ENCODE measurements at places on chromosomes 6 and 20. TPM values are rescaled to one million over a fixed set of nuclear protein-coding genes. Genes with fewer than 3 reads are reported as not detected.

Gene EEF1E1
- total RNA-seq: 188 TPM

Gene KIZ
- 46.3 TPM for total RNA-seq

Gene OR2J3
- not detected for total RNA-seq

Gene SIRPG
- not detected for total RNA-seq

Gene MAP7
- total RNA-seq: 0.07 TPM

DNA sequence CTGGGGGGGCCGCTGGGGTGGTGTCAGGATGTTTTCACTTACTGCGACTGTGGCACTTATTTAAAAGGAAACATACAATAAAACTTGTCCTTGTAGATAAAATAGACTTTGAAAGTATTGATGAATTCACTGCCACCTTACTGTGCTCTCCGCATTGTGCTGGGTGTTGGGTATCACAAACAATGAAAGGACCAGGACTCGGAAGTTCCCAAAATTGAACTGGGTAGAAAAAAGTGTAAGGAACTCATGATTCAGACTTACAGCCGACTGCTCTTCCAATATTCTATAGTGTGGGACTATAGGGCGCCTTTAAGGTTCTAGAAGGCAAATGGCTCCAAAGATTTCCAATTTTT lies 32.1 kb upstream of the ID4 start:
- peak overlapping the region; percentile 62 for H3K4me3 ChIP-seq
- no peaks in the 10 kb centered on the region for H3K36me3 ChIP-seq
- no peak for DNase-seq
- peak overlapping the region; percentile 84 for H3K27ac ChIP-seq
- H3K27me3 ChIP-seq: no peaks in the 10 kb centered on the region

GRCh38 chr6:42618105-42618504 lies 54.3 kb downstream of the UBR2 start:
- H3K27me3 ChIP-seq: no peaks in the 10 kb centered on the region
- no peak overlapping the region for H3K27ac ChIP-seq
- no peaks in the 10 kb centered on the region for H3K4me1 ChIP-seq
- peaks cover 6% of the 10 kb centered on the region for H3K36me3 ChIP-seq

DNA sequence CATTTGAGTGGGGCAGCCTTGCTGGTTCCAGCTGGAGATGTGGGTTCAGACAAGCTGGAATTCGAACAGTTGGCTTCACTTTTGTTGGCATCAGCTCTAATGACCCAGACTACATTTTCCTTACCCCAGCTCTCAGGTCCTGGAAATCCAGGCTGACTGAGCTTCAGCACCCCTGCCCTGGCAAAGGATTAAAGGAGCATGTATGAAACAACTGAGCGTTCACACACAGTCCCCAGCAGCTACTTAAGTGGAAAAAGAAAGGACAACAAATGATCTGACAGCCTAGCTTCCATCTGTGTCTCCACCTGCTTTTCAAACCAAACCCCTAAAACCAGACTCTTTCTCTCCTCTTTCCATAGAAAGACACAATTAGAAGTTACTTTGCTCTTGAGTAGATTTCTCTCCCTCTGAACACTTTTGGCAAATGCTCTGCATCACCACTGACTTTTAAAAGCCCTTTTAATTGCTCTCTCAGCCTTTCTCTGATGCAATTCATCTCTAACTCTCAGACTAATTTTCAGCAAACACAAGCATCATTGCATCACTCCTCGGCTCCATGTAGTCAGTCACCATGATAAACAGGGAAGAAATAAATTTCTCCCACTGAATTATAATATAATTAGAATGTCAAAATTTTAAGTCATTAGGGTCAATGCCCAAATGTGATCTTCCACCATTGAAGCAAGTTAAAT lies 28.1 kb downstream of the ROS1 start:
- DNase-seq: no peak
- H3K4me1 ChIP-seq: peaks cover 7% of the 10 kb centered on the region
- no peaks in the 10 kb centered on the region for H3K27me3 ChIP-seq
- no peaks in the 10 kb centered on the region for H3K36me3 ChIP-seq
- H3K27ac ChIP-seq: no peak overlapping the region
- H3K4me3 ChIP-seq: no peak overlapping the region

DNA sequence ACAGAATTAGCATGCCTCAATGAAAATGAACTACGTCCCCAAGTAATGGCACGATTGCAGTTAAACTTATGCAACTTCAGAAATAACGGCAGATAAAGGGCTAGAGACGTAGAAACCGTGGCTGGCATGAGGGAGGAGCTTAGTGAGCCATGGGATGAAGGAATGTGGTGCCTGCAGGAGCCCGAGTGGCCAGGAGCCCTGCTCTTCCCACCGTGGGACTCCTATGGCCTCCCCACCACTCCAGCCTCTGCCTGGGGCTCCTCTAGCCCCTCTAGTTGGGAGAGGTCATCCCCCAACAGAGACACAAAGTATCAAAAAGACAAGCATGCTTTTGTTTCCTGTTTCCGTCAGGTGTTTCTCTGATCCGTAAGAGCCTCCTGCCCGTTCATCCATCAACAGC lies 75.1 kb upstream of the BHLHE23 start:
- H3K36me3 ChIP-seq: no peaks in the 10 kb centered on the region
- peaks cover 24% of the 10 kb centered on the region for H3K27me3 ChIP-seq
- H3K27ac ChIP-seq: no peak overlapping the region
- no peak for DNase-seq
- peaks cover 24% of the 10 kb centered on the region for H3K4me1 ChIP-seq

- DNase-seq: peak; percentile 29
- peak overlapping the region; percentile 29 for H3K4me3 ChIP-seq
- no peak overlapping the region for H3K27ac ChIP-seq
These were observed 75.1 kb downstream of the SLC2A10 start for GRCh38 chr20:46784436-46785127.

GRCh38 chr20:61356196-61356595 lies 104.1 kb downstream of the CDH4 start:
- no peak overlapping the region for H3K4me3 ChIP-seq
- H3K27me3 ChIP-seq: peaks cover 80% of the 10 kb centered on the region
- H3K36me3 ChIP-seq: no peaks in the 10 kb centered on the region
- no peaks in the 10 kb centered on the region for H3K4me1 ChIP-seq

DNA sequence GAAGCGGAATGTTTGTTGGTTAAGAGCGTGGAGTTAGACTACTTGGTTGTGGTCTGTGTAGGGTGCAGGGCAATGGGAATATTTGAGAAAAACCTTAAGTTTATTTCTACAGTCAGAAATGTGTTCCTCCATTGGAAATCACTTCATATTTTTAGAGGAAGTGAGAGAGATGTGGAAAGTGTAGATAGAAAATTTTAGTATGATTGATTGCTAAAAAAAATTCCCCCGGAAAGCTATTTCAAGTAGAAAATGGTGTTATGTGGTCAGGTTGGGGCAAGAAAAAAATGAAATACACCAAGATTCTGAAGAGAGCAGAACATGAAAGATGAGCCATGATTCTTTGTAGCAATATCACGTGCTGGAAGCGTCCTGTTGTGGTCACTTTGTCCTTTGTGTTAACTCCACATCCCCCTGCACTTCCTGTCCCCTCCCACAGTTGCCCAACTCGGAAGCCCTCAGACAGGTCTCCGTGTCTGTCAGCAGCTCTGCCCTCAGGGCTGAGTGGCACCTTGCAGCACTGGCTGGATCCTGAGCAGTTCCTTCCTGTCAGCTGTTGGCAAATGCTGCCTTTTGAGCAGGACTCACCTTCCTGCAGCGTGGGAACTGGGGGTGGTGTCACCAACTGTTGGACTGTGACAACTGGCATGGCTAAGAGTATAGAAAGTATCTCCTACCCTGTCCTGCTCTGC lies 137.5 kb upstream of the SLC24A3 start:
- no peaks in the 10 kb centered on the region for H3K36me3 ChIP-seq
- no peak overlapping the region for H3K4me3 ChIP-seq
- DNase-seq: no peak
- H3K27me3 ChIP-seq: no peaks in the 10 kb centered on the region
- H3K27ac ChIP-seq: no peak overlapping the region

DNA sequence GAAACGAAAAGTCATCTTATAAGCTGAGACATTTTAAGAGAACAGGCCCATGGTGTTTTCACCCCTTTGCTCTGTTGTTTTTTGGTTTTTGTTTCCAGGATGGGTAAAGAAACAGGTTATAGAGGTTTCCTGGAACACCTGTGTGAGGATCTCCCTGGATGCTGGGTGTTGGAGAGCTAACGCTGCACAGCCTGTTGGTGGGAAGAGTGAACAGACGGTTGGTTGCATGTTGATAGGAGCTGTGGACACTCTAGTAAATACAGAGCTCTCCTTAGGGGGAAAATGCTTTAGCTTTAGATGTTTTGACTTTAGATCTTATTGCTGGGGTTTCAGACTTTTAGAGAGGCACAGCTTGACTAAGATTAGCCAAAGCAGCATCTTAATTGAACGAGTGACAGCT lies 235.2 kb downstream of the SOX4 start:
- no peak overlapping the region for H3K27ac ChIP-seq
- H3K36me3 ChIP-seq: no peaks in the 10 kb centered on the region
- H3K27me3 ChIP-seq: no peaks in the 10 kb centered on the region
- H3K4me1 ChIP-seq: peaks cover 4% of the 10 kb centered on the region

GRCh38 chr6:143166247-143166695 lies 105.6 kb downstream of the AIG1 start:
- peaks cover 42% of the 10 kb centered on the region for H3K36me3 ChIP-seq
- no peaks in the 10 kb centered on the region for H3K27me3 ChIP-seq
- no peaks in the 10 kb centered on the region for H3K4me1 ChIP-seq

DNA sequence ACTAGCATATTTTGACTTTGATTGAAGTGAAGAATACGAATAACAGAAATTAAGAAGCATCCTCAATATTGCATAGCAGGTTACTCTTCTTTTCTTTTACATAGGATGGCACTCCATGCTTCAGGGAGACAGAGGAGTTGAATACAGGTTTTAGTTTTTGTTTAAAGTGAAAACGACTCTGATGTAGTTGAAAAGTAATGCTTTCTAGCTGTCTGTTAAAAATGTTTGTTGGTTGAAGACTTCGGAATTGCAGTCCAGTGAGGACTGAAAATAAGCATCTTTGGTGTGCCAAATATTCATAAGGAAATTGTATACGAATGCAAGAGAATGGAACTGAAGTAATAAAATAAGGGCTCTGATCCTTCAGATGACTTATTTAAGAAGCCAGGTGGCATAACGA lies 618 bp upstream of the SLC16A10 start:
- no peaks in the 10 kb centered on the region for H3K36me3 ChIP-seq
- H3K27me3 ChIP-seq: no peaks in the 10 kb centered on the region
- H3K27ac ChIP-seq: no peak overlapping the region
- no peak for DNase-seq

DNA sequence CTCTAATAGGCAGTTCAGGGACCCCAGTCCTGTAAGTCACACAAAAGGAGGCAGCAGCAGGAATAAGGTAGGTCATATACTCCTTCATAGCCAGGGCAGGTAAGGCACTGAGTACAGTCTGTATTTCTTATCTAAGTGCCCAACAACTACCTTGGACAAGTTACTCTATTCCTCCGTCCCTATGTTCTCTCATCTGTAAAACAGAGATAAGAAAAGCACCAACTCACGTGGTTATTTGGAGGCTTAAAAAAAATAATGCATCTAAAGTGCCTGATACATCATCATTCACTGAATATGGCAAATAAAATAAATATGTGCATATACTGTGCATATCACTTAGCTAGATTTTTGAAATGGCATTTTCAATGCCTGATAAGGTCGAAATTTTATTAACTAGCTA lies 298.1 kb upstream of the CDYL start:
- DNase-seq: no peak
- no peaks in the 10 kb centered on the region for H3K36me3 ChIP-seq
- no peaks in the 10 kb centered on the region for H3K4me1 ChIP-seq
- no peak overlapping the region for H3K27ac ChIP-seq
- no peak overlapping the region for H3K4me3 ChIP-seq

DNA sequence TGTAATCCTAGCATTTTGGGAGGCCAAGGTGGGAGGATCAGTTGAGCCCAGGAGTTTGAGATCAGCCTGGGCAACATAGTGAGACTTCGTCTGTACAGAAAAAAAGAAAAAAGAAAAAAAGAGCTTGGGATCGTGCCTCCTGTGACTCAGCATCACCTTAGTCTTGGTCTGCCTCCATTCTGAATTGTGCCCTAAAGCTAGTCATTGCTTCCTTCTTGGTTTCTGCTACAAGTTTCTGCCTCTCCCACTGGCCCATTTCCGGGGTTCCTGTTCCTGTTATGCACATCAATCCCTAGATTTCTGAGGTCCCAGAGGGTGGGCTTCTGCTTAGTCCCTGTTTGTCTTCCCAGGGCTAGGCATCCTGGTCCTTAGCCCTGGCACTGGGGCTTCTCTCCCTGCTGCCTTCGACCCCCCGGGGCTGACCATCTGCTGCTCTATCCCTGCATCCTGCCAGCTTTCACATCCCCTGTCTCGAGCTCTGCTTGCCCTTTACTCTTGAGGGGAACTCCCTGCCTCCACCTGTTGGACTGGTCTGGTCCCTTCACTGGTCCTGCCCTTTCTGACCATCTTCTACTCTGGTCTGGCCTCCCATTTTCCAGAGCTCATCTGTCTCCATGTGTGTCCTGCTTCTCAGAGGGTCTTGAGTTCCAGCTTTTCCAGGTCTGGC lies 77.5 kb upstream of the ESR1 start:
- no peaks in the 10 kb centered on the region for H3K27me3 ChIP-seq
- no peaks in the 10 kb centered on the region for H3K36me3 ChIP-seq
- H3K4me1 ChIP-seq: no peaks in the 10 kb centered on the region
- H3K27ac ChIP-seq: no peak overlapping the region

DNA sequence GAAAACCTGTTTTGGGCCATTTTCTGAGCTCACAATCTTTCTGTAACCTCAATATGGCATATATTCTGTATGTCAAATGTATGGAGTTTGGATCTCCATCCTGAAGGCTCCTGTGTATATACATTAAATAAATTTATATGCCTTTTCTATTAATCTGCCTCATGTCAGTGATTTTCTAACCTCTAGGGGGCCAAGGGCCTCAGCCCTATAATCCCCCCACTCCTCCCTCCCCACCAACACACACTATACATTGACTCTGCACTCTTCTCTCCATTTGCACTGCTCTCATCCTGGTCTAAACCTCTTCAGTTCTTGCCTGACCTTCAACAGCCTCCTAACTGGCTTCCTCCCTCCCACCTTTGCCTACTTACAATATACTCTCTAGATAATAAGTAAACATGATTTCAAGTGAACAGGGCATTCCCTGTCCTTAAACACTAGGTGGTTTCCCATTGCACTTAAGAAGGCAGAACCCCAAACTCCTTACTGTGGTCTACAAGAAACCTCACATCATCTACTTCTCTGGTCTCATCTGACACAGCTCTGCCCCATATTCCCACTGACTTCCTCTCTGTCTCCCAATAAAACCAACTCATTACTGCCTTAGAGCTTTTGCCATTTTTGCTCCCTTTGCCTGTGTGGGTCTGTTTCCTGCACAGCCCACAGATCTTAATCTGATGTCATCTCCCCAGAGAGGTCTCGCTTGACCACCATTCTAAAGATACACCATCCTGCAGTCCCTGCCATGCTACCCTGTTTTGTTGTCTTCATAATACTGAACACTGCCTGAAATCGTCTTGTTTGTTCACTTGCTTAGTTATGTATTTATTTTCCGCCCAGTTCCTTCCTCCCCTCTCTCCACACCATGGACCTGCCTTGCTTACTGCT lies 213.7 kb downstream of the SYNE1 start:
- no peaks in the 10 kb centered on the region for H3K36me3 ChIP-seq
- H3K4me1 ChIP-seq: no peaks in the 10 kb centered on the region

GRCh38 chr6:16564436-16564835 lies 196.8 kb downstream of the ATXN1 start:
- H3K27me3 ChIP-seq: no peaks in the 10 kb centered on the region
- peaks cover 9% of the 10 kb centered on the region for H3K36me3 ChIP-seq
- no peak for DNase-seq
- no peak overlapping the region for H3K27ac ChIP-seq
- no peak overlapping the region for H3K4me3 ChIP-seq
- peaks cover 16% of the 10 kb centered on the region for H3K4me1 ChIP-seq
